ENCODE measurements at places on chromosomes 1 and 21.

- DNase-seq: peak; percentile 77
Measured at GRCh38 chr1:109193653-109194590, 19.8 kb upstream of the SARS1 start.

GRCh38 chr1:55699228-55699627 is 484.1 kb upstream of the USP24 start:
- no peak for DNase-seq

DNA sequence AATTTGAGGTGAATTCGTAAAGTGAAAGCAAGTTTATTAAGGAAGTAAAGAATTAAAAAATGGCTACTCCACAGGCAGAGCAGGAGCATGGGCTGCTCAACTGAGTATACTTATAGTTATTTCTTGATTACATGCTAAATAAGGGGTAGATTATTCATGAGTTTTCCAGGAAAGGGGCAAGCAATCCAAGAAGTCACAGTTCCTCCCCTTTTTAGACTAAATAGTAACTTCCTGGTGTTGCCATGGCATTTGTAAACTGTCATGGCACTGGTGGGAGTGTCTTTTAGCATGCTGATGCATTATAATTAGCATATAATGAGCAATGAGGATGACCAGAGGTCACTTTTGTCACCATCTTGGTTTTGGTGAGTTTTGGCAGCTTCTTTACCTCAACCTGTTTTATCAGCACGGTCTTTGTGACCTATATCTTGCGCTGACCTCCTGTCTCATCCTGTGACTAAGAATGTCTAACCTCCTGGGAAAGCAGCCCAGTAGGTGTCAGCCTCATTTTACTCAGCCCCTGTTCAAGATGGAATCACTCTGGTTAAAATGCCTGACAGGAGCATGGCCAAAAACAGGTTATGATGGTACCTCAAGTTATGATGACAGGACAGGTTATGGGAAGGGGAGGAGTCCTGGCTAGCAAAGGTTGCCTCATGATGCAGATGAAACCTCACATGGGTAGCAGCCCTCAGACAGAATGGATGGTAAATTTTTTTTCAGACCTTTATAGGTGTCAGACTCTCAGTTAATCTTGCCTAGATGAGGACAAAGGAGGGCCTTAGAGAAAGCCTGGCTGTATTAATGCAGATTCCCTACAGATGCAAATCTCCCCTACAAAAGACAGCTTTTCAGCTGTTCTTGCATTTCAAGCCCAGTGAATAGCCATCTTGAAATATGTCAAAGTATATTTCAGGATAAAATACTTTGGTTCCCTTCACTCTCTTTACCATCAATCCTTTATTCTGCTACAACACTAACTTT is 49.7 kb downstream of the SIPA1L2 start:
- no peak for DNase-seq

DNA sequence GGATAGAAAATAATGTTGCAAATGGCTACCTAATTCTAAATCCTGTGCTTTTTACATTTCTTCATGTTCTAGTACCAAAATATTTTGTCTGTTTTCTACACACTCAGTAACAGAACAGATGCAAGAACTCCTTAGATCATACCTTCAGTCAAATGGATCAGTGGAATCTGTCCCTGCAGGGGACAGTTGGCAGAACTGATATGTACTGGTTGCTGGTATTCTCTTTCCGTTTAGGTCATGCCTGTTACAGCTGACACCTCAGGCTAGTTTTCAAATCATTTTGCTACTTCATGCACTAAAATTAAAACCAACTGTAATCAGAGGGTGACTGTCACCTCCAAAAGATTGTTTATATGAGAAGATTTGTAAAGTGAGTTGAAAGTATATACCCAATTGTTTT is 109.2 kb downstream of the TNNI3K start:
- DNase-seq: no peak

DNA sequence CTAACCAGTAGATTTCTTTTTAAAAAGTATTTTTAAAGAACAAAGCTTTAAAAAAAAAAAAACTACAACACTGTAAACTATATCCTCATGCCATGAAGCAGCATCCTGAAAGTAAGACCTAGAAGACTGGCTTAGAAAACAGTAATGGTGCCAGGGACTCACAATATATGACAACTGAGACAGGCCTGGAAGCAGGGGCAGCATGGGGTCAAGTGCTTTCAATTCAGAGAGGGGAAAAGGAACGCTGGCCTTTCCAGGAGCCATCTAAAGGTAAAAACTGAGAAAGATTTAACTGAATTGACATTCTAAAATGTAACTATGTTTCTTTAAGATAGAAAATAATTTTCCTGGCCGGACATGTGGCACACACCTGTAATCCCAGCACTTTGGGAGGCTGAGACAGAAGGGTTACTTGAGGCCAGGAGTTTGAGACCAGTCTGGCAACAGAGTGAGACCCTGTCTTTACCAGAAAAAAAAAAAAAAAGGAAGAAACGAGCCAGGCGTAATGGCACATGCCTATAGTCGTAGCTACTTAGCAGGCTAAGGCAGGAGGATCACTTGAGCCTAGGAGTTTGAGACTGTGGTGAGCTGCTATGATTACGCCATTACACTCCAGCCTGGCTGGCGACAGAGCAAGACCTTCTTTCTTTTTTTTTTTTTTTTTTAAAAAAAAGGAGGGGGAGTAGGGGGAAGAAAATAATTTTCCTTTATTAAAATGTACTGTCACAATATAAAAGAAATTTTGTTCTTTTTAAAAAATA is 54.1 kb downstream of the SLC35D1 start:
- DNase-seq: no peak

DNA sequence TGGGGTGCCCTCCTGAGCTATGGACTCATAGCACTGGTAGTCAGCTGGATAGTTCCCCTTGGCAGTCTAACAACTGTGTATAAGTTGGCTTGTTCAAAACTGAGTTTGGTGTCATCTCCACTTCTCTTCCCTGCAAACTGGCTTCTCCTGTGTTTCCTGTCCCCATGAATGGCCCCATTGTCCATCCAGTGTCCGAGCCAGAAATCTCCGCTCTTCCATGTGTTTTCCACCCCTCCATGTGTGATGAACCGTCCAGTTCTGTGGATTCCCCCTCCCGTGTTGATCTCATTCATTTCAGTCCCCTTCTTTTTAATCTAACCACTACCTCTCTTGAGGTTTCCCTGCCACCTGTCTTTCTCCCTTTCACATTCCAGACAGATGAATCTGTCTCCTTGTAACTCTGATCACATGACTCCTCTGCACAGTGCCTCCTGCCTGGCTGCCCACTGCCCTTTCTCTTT is 195.7 kb downstream of the ROR1 start:
- DNase-seq: no peak

GRCh38 chr1:175848329-175848728 is 104.9 kb upstream of the TNR start:
- DNase-seq: no peak

DNA sequence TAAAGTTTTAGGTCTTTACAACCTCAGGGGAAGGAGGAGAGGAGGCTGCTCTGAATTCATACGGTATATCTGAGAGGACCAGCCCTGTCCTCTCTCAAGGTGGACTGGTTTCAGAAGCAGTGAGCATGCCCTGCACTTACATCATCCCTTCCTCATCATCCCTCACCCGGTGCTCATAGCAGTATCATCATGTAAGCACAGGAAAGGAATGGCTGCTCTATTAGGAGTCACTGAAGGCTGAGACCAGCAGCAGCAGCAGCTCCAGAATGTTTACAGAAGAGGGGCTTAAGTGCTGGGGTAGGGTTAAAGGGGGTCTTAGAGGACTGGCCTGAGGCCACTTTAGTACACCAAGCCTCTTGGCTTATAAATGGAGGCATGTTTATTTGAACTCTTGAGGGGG is 185.9 kb downstream of the AK5 start:
- no peak for DNase-seq

GRCh38 chr1:156740237-156740740 is 599 bp downstream of the MRPL24 start:
- DNase-seq: no peak

- peak; percentile 26 for DNase-seq
Measured at GRCh38 chr1:205961405-205961804, 18.1 kb upstream of the SLC26A9 start.

DNA sequence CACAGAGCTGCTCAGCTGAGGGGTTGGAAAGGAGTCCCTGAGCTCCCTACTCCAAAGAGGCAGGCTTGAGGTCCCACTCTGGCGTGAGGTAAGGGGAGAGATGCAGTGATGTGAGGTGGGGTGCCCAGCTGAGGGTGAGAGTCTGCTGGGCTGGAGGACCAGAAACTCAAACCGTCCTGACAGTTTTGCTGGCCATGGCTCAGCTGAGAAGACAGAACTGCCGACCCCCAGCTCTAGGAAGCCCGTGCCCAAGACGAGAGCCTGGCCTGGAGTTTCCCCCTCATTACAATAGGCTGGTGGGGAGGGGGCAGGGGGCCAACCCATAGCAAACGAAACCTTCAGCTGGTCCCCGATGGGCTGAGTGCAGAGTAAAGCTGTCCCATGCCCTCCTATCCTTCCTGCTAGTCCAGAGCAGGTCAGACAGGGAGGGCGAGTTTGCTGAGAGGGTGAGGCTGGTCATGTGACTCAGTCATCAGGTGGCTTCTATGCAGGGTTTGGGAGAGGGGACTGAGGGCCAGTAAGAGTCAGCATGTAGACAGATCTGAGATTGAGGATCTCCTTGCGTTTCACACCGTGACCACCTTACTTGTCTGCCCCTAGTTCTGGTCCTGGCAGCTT is 129.3 kb downstream of the PRDM2 start:
- no peak for DNase-seq
